NCI-H1436 treated with DMSO at 0.1 percent for 48 hours (cell line): ENCODE measurements at places on chromosomes 1 and 21.
A peak's percentile ranks its signal among the peaks of the same experiment; 100 is the strongest.

- DNase-seq, result peak; percentile 81
Observed at GRCh38 chr1:12617901-12618660, at the start of gene DHRS3. Gene DHRS3 (minus strand): TSS chr1:12618210. CDS start chr1:12617348, 862 bp downstream.

DNA sequence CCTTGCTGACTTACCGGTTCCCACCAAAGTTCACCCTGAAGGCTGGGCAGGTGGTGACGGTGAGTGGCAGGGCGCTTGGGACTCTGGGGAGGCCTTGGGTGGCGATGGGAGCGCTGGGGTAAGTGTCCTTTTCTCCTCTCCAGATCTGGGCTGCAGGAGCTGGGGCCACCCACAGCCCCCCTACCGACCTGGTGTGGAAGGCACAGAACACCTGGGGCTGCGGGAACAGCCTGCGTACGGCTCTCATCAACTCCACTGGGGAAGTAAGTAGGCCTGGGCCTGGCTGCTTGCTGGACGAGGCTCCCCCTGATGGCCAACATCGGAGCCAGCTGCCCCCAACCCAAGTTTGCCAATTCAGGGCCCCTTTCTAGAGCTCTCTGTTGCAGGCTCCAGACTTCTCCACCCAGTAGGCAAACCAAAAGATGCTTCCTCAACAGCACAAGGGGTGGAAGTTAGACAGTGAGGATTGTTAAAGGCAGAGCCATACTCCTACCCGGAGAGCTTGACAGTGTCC is 16.4 kb upstream of the SEMA4A start:
- DNase-seq, result no peak

DNA sequence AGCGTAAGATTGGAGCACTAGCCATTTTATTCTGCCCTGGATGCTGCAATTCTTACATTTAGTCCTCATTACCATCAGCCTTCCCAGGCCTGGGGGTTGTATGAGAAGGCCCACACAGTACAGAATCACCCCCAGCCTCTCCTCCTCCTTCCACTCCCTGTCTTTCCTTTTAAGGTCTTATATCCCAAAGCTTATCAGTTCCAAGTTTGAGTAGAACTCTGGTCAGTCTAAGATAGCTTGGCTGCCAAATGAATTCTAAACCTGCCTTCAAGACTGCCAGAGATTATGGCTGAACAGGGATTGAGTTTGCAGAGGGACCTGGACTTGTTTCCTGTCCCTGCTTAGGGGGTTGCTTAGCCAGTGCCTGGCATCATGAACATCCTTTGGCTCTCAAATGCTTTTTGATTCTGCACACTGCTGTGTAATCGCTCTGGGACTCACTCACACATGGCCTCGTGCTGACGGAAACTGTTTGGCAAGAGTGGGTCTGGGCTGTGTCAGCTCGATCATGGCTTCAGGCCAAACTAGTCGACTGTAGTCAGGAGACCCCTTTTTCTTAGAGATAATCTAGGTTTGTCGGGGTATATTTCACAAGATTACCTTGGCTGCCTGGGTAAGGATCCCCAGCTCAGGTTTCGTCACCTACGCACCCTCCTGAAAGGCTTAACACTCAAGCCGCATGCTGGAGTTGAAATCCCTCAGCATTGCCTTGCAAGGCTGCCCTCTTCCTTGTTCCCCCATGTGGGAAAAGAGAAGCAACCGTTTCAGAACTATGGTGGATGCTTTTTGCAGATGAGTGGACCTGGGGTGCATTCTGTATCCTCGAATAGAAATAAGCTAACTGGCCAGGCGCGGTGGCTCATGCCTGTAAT is 252.6 kb downstream of the NFIA start:
- DNase-seq, result no peak

DNA sequence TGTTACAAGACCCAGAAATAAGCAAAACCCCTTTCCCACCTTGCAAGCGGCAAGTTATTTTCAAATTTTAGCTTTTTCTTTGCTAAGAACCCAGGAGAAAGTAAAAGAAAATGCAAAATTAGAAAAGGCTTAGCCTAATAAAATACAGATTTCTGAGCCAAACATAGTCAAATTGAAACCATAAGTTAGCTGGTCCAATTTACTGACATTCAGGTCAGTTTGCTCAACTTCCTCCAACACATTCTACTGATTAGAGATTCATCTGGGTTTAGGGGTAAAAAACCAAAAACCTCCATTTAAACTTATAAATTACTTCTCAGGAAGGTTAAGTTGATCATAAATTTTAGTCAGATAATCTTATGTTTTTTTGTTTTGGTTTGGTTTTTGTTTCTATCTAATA is 701.8 kb upstream of the CXADR start:
- DNase-seq, result no peak

DNA sequence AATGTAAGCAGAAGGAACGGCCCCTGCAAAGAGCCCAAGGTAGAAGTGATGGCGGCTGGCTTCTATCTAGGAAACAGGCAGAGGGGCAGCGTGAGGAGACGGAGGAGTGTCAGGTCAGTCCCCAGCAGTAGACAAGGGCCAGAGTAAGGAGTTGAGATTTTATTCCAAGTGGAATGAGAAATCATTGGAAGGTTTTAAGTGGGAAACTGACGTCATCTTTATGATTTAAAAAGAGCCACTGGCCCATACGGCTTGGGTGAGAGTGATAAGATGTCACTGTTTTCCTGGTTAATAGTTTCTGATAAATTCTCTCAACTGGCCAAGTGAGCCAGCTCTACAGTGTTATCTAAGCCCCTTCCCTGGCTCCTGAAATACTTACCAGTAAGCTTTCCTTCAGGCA is 103.2 kb upstream of the CAMK1G start:
- no peak for DNase-seq

GRCh38 chr1:67597336-67597735 is 87.7 kb upstream of the GADD45A start:
- peak; percentile 50 for DNase-seq

DNA sequence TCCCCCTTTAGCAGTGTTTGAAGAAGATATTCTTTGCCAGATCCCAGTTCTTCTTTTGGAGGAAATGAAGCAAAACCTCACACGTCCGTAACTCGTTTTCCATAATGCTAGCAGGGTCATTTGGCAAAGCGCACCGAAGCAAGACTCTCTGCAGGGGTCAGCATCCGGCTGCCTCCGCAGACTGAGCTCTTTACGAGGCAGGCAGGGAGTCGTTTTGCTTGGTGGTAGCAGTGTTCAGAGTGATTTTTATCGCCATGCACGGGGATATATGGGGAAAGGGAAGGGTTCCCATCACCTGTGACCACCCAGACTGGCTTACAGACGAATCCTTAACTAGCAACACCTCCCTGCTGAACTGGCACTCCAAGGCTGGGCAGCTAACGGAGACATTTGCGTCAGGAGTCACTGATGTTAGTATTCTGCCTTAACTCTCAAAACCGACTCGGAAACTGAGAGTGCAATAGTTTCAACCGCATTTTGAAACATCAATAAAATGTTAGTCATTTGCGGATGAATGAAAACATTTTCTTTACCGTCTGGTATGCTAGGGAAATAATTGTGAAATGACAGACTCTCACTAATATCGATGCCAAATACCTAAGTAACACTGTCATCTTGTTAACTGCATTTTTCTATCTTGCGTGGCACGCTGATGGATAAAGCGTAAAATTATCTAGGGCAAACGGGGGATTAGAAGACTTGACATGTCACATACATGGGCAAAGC is 2.2 kb upstream of the NEGR1 start:
- no peak for DNase-seq

- peak; percentile 44 for DNase-seq
Observed at GRCh38 chr1:241356519-241357365, at the start of gene RGS7. Gene RGS7 (minus strand): TSS chr1:241357205.

GRCh38 chr1:201916649-201917249 is 28.1 kb downstream of the SHISA4 start:
- no peak for DNase-seq

DNA sequence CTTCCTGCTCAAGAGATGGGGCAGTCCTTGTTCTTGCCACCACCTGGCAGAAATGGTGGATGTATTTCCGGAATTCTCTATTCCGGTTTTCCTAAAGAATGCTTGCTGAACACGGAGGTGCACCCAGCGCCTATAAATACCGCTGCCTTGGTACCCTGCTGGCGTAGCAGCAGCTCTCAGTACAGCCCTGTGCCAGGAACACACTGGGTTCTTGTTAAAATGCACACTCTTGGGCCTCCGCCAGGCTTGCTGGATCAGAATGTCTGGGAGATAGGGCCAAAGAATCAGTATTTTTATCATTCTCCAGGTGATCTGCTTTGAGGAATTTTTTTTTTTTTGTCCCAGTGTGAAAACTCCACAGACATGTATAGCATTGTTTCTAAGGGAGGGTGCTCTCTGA is 54.2 kb downstream of the IGSF5 start:
- no peak for DNase-seq

DNA sequence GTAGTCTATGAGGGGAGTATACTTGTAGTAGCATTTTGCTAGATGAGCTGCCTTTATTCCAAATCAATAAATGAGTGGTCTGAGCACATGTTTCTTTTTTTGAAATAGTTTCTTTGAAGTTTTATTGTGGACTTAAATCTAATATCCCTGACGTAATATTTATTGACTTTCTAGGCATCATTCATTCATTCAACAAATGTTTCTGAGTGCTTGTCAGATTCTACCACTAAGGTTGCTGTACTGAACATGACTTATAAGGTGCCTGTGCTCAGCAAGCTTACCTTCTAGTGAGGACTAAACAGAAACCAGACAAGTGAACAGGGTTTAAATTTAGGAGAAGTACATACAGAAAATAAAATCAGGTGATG is 68.4 kb downstream of the POU2F1 start:
- DNase-seq, result no peak

GRCh38 chr1:159602501-159602999 is 14.9 kb downstream of the APCS start:
- no peak for DNase-seq

- no peak for DNase-seq
Observed at GRCh38 chr1:48772211-48772610, 4.5 kb downstream of the BEND5 start.
